Urothelium cell line (cell line): ENCODE measurements at places on chromosomes 7 and 10.

DNA sequence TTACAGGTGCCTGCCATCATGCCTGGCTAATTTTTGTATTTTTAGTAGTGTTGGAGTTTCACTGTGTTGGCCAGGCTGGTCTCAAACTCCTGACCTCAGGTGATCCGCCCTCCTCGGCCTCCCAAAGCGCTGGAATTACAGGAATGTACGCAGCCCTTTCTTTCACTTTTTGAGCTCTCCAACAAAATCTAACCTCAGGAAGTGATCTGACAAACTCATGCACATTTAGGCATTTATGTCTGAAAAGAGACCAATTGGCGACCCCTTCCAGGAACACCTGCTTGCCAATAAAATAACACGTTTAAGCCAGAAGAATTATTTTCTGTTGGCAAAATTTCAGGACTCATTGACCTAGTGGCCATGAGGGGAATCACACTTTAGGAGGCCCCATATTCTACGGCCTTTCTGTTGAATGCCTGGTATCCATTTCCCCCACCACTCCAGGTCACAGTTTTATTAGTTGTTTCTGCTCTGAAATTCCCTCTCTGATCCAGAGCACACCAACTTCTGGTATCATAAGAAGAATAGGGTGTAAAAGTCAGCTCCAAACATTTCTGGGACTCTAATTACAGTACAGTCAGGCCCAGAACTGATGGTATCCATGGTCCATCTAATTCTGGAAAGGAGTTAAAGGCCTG, 65.8 kb upstream of the FRMD4A start:
- DNase-seq = peak; percentile 59

- no peak for DNase-seq
Observed at GRCh38 chr7:33965183-33965744, 59.9 kb downstream of the BMPER start.

DNA sequence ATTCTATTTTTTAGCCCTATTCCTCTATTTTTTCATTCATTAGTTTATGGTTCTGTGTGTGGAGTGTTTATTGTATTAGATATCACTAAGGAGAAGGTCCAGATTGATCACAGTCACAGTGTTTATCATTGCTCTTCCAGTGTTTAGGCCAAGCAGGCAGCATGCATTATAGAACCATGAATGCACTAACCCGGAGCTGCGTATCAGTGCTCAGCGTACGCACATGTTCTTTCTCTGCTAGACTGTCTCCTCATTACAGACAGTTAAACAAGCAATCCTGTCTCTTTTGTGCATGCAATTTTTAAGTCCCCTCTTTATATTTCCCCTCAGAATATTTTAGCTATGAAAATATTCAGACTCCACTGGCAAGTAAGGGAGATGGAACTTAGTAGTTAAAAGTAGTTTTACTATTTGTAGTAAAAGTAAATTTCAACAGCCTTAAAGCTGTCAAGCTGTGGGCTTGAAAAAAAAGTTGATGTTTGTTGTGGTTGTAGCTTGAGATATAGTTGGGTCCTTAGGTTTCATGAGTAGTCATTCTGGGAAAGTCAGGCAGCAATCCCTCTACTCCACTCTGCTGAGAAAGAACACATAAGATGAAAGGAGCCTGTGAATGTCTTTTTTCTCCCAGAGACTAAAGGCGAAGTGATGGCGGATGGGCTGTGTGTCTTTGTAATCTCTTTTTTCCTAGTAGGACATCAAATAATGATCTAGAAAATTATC, 260.4 kb downstream of the CDK14 start:
- DNase-seq = no peak

- DNase-seq = no peak
Observed at GRCh38 chr7:140593672-140593982, 47.0 kb downstream of the DENND2A start.

GRCh38 chr10:18164748-18165361, 24.6 kb downstream of the CACNB2 start:
- DNase-seq = no peak
